ENCODE measurements at places on chromosomes 16 and 17.

DNA sequence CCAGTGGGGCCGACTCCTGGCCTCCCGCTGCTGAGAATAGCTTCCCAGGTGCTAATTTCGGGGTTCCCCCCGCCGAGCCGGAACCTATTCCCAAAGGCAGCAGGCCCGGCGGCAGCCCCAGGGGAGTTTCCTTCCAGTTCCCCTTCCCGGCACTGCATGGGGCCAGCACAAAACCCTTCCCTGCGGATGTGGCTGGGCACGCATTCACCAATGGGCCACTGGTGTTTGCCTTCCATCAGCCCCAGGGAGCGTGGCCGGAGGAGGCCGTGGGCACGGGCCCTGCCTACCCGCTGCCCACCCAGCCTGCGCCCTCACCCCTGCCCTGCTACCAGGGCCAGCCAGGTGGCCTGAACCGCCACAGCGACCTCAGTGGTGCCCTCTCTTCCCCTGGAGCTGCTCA is 24.9 kb upstream of the ZFPM1 start:
- no peak for DNase-seq

- no peak for DNase-seq
Measured at GRCh38 chr17:78739331-78739931, 42.6 kb downstream of the CYTH1 start.

DNA sequence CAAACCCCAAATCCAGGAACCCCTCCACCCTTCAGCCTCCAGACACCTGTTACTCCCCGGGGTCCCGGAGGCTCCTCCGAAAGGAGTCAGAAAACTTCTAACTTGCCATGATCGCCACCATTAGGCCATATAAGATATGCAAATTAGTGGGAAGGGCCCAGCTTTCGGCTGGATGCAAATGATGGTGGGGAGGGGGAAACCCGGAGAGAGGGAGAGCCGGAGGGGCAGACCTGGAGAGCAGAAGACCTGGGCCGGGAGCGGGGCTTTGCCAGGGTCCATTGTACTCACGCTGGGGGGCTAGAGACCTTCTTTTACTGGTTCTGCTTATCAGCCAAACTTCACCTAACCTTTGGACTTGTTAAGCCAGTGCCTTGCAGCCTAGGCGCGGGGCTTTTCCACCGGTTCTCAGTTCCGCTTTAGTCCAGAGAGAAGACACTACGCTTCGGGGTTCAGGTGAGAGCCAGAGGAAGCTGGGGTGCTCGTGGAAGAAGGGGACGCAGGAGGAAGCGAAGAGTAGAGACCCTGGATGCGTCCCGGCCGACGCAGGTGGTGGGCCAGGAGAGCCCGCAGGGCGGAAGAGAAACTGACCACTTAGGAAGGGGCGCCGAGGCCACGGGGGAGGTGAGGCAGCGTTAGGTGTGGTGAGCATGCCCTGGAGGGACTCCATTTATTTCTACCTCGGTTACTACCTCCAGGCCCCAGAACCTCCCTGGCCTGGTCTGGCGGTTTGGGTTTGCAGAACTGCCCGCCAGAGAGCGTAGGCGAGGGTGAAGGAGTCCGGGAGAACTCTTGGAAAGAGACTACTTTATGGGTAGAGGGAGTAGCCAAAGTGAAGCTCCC is at the start of gene HNF1B:
Gene HNF1B, minus strand, starts transcription at position 99 of the 840 bp plus-strand sequence. CDS start 175 bp downstream, outside the sequence.
- DNase-seq, result no peak

- DNase-seq, result no peak
Measured at GRCh38 chr16:1244881-1245280, 4.4 kb downstream of the TPSAB1 start.

GRCh38 chr17:80124351-80124981 is 22.5 kb downstream of the EIF4A3 start:
- DNase-seq, result no peak

DNA sequence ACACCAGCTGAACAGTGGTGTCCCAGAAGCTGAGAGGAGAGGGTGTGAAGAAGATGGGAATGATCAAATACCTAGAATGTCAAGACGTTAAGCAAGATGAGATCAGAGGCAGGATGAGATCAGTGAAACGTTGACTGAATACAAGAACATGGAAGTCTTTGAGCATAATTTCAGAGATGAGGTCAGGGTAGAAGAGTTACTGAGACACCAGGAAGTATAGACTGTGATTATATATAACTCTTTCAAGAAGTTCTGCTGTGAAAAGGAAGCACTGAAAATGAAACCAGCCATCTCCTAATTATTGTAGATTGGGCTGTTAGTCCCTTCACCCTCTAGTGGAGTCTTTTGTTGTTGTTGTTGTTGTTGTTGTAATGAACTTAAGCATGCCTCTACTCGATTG is 9.1 kb downstream of the SHCBP1 start:
- DNase-seq, result no peak

DNA sequence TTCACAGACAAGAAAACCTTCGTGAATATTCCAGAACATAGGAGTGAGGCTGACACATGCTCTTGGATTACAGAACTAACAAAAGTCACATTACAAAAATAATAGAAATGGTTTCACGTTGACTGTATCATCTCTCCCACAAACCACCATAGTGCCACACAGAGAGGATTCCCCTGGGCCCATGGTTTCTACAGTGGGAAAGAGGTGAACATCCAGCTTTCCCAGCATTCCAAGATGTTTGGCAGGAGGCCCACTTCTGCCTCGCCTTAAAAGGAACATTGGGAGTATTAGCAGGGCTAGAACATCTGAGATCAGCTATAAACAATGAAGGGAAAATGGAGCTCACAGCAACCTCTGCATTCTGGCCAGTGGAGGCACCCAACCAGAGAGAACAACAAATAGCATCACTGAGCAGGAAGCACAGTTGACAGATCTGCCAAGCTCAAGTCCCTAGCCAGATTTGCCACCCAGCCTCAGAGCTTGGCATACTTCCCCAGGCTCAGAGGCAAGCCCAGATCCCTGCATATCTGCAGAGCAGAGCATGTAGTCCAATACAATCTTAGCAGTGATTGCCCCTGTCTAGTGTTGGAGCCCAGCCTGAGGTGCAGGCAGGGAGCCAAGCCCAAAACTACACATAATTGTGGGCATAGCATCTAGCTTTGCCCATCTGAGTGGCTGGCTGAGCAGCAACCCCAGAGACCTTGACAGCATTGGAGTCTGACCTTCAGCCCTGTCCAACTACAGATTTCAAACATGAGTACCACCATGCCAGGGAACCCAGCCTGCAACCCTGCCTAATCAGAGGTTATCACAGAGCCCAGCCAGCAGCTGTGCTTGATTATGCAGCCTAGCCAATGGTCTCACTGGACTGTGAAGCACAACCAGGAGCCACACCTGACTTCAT is 260.4 kb downstream of the CEP112 start:
- DNase-seq, result no peak

DNA sequence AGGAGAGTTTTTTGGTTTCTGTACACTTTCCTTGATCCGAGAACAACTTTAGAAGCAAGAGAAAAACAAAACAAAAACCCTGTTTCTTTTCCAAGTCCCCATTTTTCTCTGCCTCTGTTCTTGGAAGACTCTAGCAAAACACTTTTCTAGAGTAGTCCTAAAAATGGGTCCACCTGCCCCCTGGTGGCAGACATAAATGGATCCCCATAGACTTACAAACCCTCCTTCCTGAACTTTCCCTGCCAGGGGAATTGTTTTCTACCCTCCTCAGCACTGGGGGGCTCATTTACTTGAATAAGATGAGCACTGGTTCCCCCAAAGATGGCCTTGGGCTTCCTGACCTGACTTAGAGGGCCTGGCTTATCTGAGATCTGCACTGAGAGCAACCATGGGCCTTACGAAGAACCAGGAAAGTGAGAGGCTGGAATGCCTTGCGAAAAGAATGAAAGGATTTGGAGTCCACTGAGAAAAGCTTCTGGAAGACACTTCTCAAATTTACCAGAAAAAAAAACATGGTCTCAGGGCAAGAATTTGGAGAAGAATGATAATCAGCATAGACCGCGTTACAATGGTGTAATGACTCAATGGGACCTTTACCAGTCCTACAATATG is 48.0 kb upstream of the CDYL2 start:
- peak; percentile 15 for DNase-seq

- no peak for DNase-seq
Measured at GRCh38 chr16:56608876-56609462, 585 bp downstream of the MT2A start.

DNA sequence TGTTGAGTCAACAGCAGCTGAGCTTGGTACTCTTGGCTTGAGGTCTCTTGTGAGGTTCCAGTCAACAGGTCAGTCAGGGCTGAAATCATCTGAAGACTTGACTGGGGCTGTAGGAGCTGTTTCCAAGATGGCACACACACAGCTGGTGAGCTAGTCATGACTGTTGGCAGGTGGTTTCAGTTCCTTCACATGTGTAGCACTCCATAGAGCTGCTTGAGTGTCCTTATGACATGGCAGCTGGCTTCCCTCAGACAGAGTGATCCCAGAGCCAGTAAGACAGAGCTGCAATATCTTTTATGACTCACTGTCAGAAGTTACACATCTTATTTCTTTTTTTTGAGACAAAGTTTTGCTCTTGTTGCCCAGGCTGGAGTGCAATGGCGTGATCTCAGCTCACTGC is 19.5 kb upstream of the GAS7 start:
- DNase-seq, result no peak

- DNase-seq, result no peak
Measured at GRCh38 chr17:79555543-79555942, 55.3 kb downstream of the RBFOX3 start.

GRCh38 chr16:88017587-88018101 is 66.4 kb downstream of the BANP start:
- no peak for DNase-seq

DNA sequence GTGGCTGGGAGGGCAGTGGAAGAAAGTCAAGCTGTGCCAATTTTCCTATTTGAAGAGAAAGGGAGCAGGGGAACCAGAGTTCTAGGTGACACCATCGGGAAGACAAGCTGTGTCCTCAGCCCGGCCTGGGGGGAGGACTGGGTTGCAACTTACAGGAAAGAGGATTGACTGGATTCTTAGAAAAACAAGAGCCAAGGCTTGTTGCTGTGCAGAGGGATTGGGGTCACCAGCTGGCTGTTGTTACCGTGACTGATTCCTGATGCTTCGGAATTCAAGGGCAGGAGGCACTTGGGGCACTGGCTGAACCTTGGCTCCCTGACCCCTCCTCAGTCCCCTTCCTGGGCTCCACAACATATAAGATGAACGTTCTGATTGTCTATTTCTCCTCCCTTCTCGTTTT is 16.8 kb upstream of the MMP2 start:
- no peak for DNase-seq

- no peak for DNase-seq
Measured at GRCh38 chr16:87882436-87883019, 13.2 kb upstream of the SLC7A5 start.

DNA sequence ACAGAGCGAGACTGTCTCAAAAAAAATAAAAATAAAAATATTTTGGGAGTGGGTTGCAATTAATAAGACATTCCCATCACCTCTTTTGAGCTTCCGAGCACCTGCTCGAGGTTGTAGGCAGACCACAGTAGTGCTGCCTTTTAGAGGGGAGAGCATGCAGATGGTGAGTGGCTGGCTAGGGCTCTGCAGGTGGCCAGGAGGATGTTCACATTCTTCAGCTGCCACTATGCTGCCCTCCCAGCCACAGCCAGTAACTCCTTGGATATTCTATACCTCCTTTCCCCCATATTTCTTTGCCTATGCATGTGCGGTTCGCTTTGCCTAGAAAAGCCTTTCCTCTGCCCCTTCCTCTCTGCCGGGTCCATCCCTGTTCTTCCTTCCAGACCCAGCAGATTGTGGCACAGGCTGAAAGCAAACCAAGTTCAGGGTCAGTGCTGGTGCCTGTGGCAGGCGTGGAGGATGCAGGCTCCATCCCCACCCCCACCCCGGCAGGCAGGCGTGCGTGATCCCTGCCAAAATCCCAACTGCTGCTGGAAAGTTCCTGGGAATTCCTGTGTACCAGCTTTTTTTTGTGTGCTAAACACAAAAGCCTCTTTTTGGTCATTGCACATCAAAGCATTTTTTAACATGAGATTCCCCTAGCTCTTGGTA is 33.8 kb upstream of the CMIP start:
- DNase-seq, result no peak

GRCh38 chr17:28547623-28548416 is 4.6 kb downstream of the UNC119 start:
- DNase-seq, result peak; percentile 62

- DNase-seq, result peak; percentile 10
Measured at GRCh38 chr17:36602030-36602748, 806 bp downstream of the MRM1 start.
